Activated naive CD8-positive, alpha-beta T cell treated with anti-CD3 and anti-CD28 coated beads, Interleukin-2, amount 50 U/mL, for 24 hours (primary cell): ENCODE measurements at places on chromosomes 2 and 18.
A peak's percentile ranks its signal among the peaks of the same experiment; 100 is the strongest.

DNA sequence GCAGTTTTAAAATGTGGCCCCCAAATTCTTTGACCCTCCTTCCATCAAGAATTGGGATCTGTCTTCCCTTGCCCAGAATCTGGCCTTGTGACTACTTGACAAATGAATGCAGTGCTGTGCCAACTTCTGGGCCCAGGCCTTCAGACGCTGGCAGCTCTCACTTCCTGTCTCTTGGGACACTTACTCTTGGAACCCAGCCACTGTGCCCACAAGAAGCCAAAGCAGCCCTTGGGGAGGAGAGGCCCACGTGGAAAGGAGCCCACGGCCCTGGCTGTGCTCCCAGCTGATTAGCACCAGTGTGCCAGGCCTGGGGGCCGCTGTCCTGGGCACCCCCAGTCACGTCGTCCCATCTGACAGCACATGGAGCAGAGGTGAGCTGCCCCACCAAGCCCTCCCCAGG, 56.6 kb downstream of the RPL37A start:
- H3K4me1 ChIP-seq: peaks cover 2% of the 10 kb centered on the region
- H3K4me3 ChIP-seq: no peak overlapping the region
- no peak overlapping the region for H3K27ac ChIP-seq
- DNase-seq: no peak
- no peaks in the 10 kb centered on the region for H3K36me3 ChIP-seq

DNA sequence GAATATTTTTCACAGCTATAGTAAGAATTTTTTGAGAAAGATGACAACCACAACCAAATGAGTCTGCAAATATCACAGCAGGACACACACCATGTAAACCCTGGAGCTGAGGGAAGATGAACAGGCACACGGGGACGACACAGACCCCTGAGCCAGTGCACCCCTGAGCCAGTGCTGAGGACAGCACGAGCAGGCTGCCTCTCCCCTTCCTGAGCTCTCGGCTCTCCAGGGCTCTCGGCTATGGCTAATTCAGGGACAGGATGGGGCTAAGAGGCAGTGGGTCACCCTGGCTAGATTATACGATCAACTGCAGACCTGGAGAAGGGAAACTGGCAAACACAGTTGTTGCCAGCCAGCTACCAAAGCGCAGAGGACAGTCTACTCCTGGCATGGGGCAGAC, 41.4 kb downstream of the TGFBRAP1 start:
- no peak for DNase-seq
- H3K4me1 ChIP-seq: no peaks in the 10 kb centered on the region
- no peak overlapping the region for H3K27ac ChIP-seq
- no peaks in the 10 kb centered on the region for H3K27me3 ChIP-seq

DNA sequence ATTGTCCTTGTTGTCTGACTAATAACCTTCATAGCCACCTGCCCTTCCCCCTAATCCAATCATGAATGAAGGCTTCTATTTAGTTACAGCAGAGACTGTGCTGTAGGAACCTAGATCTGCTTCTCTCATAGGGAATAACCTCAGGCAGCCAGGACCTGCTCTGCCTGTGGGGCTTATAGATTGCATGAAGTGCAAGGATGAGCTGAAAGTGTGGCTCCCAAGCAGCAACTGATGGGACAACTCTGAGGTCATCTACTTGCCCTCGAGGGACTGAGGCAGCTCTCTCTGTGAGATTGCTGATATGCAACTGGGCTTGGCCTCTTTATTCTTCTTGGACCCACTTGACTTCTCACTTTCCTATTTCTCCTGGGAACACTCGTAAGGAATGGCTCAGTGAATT, 23.8 kb upstream of the SLC38A11 start:
- no peaks in the 10 kb centered on the region for H3K27me3 ChIP-seq
- no peak overlapping the region for H3K4me3 ChIP-seq
- peaks cover 13% of the 10 kb centered on the region for H3K4me1 ChIP-seq
- no peak overlapping the region for H3K27ac ChIP-seq
- DNase-seq: no peak

DNA sequence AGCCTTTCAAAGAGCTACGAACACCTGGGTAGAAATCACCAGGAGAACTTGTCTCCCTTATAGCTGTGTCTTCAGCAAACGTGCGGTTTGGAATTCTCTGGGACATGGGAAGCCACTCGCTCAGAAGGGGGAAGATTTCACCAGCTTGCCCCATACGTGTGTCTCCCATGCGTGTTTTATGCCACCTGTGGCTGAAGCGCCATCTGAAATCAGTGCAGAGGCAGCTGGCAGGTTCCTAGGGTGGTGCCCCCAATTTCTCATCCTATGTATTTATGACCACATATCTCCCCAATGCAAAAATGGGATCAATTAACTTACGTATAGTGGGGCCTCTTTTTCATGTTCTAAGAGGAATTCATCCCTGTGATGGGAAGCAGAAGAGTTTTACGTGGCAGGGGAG, 81.6 kb downstream of the TPO start:
- H3K4me1 ChIP-seq: no peaks in the 10 kb centered on the region
- H3K36me3 ChIP-seq: no peaks in the 10 kb centered on the region
- no peaks in the 10 kb centered on the region for H3K27me3 ChIP-seq
- DNase-seq: no peak
- no peak overlapping the region for H3K4me3 ChIP-seq
- no peak overlapping the region for H3K27ac ChIP-seq

DNA sequence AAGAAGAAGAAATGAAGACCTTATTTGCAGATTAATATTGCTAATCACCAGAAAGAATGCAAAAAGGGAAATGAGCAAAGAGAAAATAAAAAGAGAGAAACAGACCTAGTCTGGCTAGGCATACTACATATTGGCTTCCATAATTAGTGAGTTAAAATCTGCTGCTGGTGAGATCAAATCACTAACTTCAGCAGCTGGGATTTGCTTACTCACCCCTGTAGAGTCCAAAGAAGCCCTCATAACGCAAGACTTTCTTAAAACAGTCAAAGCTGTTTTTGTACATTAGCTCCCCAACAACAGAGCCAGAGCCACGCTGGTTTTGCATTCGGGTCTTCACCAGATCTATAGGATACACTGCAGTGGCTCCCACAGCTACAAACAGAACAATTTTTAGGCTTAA, 80.9 kb downstream of the SLC25A12 start:
- no peaks in the 10 kb centered on the region for H3K27me3 ChIP-seq
- DNase-seq: no peak
- no peak overlapping the region for H3K4me3 ChIP-seq
- H3K36me3 ChIP-seq: peaks cover 18% of the 10 kb centered on the region
- no peaks in the 10 kb centered on the region for H3K4me1 ChIP-seq

- H3K4me1 ChIP-seq: peaks cover 39% of the 10 kb centered on the region
- no peak overlapping the region for H3K4me3 ChIP-seq
- H3K36me3 ChIP-seq: peaks cover 22% of the 10 kb centered on the region
Observed at GRCh38 chr2:175170659-175171304, 2.8 kb upstream of the ATF2 start.

- peaks cover 2% of the 10 kb centered on the region for H3K27me3 ChIP-seq
- no peak for DNase-seq
- H3K4me3 ChIP-seq: no peak overlapping the region
- H3K36me3 ChIP-seq: no peaks in the 10 kb centered on the region
Observed at GRCh38 chr18:2425426-2426317, 145.6 kb downstream of the METTL4 start.

- H3K4me3 ChIP-seq: no peak overlapping the region
- DNase-seq: no peak
Observed at GRCh38 chr2:201785135-201785534, 4.4 kb upstream of the ALS2 start.

DNA sequence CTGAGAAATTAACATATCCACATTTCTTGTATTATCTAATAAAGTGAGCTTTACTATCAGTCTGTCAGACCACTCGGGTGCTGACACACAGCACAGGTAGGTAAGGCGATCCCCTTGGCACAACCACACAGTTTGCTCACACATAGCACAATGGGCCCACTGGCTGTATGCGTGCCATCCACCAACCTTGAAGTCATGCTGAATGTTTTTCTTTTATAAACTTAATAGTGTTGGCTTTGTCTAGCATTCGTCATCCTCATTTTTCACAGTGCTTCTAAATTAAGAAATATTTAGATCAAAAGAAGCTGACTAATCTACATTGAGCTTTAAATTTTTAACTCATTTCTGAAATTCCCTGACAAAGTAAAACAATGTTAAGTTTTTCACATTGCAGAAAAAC, 50.0 kb upstream of the PAPOLG start:
- H3K27me3 ChIP-seq: no peaks in the 10 kb centered on the region
- H3K36me3 ChIP-seq: no peaks in the 10 kb centered on the region
- DNase-seq: no peak
- no peak overlapping the region for H3K27ac ChIP-seq
- H3K4me1 ChIP-seq: peaks cover 3% of the 10 kb centered on the region

GRCh38 chr2:128502200-128502599, 183.5 kb upstream of the HS6ST1 start:
- H3K27ac ChIP-seq: no peak overlapping the region
- no peaks in the 10 kb centered on the region for H3K27me3 ChIP-seq
- peaks cover 6% of the 10 kb centered on the region for H3K4me1 ChIP-seq
- DNase-seq: no peak
- H3K36me3 ChIP-seq: no peaks in the 10 kb centered on the region

- no peaks in the 10 kb centered on the region for H3K4me1 ChIP-seq
- H3K36me3 ChIP-seq: no peaks in the 10 kb centered on the region
- no peak overlapping the region for H3K4me3 ChIP-seq
- H3K27me3 ChIP-seq: peaks cover 15% of the 10 kb centered on the region
Observed at GRCh38 chr2:38163579-38163978, 87.6 kb upstream of the CYP1B1 start.

- H3K36me3 ChIP-seq: no peaks in the 10 kb centered on the region
- DNase-seq: no peak
- H3K27me3 ChIP-seq: peaks cover 9% of the 10 kb centered on the region
- no peaks in the 10 kb centered on the region for H3K4me1 ChIP-seq
Observed at GRCh38 chr2:31802711-31803110, 208.1 kb downstream of the MEMO1 start.

DNA sequence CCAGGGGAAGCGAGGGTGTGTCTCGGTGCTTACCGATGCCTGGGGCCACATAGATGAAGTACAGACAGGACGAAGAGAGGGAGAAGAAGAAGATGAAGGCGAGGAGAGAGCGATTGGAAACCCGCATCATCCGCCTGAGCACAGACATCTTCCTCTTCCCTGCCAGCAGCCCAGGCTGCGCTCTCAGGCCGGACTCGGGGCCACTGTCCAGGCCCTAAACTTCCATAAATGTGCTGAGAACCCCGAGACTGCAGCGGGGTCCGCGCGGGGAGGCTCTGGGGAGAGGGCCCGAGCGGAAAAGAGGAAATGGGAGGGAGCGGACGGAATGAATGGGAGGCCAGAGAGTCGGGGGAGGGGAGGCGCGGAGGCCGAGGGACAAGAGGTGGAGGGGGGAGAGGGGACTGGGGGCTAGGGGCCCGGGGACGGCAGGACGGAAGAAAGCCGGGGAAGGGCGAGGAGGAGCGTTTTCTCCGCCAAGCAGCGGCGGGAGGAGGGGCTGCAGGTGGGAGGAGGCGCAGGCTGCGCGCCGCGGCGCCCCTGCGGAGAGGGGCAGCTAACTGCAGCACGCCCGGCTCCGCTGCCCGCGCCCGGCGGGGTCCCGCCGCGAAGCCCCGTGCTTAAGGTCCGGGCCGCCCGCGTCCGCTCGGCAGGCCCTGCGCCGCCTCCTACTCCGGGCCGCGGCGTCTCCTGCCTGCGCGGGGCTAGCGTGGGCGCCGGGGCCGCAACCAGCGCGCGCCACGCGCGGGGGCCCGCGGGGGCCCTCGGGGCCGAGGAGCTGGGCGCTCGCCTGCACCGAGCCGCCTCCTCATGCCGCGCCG, at the start of gene B4GALT6:
Gene B4GALT6, minus strand, starts transcription at position 303 of the 818 bp plus-strand sequence. Its CDS starts 155 bp downstream, at position 148.
- peaks cover 49% of the 10 kb centered on the region for H3K27me3 ChIP-seq
- peak within 1 kb of the TSS; percentile 55 for H3K27ac ChIP-seq
- no peaks in the 10 kb centered on the region for H3K36me3 ChIP-seq
- peak within 1 kb of the TSS; percentile 80 for H3K4me3 ChIP-seq

- DNase-seq: peak; percentile 56
- H3K27me3 ChIP-seq: peaks cover 62% of the 10 kb centered on the region
- no peak overlapping the region for H3K27ac ChIP-seq
- peaks cover 6% of the 10 kb centered on the region for H3K4me1 ChIP-seq
- H3K36me3 ChIP-seq: no peaks in the 10 kb centered on the region
Observed at GRCh38 chr2:75608684-75609333, 37.8 kb upstream of the MRPL19 start.

DNA sequence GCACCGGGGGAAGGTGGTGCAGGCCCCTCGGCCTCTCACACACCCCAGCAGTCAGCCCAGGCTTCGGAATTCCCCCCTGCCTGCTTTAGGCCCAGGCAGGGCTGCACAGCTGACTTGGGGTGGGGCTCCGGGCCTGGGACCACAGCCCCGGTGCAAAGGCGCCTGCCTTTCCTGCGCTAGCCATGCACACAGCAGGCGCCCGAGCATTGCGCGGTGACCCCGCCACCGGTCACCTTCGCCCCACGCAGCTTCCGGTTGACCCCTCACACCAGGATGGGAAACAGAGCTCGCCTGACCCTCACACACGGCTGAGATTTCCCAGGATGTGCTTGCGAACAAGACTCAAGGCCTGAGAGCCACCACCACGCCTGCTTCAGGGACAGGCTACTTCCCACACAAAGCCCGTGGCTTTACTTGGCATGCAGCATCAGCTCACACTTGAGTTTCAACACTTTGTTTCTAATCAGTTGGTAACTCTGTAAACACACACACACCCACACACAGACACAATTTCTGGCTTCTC, 46.0 kb downstream of the SLC66A2 start:
- H3K27ac ChIP-seq: no peak overlapping the region
- DNase-seq: no peak
- peaks cover 9% of the 10 kb centered on the region for H3K4me1 ChIP-seq
- H3K36me3 ChIP-seq: peaks cover 18% of the 10 kb centered on the region

DNA sequence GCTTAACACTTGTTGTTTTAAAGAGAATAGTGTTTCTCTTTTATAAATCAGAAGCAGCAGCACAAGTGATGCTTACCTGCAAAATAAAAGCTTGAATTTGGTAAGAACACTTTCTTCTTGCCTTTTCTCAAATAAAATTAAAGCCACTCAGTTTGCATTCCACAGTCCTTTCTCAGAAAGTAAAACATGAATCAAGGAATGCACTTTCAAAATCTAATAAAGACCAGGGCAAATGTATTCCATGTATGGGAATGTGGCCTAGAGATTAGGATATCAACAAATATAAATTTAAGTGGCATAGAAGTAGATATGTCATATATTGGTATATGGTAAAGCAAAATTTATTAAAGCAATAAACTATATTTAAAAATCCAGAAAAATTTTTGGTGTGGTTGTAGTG, 352.8 kb downstream of the THSD7B start:
- no peaks in the 10 kb centered on the region for H3K27me3 ChIP-seq
- H3K4me3 ChIP-seq: no peak overlapping the region
- no peak for DNase-seq
- no peaks in the 10 kb centered on the region for H3K4me1 ChIP-seq
- no peaks in the 10 kb centered on the region for H3K36me3 ChIP-seq
- H3K27ac ChIP-seq: no peak overlapping the region

GRCh38 chr2:177532567-177532966, 140.0 kb downstream of the AGPS start:
- no peaks in the 10 kb centered on the region for H3K27me3 ChIP-seq
- DNase-seq: no peak
- no peak overlapping the region for H3K27ac ChIP-seq

DNA sequence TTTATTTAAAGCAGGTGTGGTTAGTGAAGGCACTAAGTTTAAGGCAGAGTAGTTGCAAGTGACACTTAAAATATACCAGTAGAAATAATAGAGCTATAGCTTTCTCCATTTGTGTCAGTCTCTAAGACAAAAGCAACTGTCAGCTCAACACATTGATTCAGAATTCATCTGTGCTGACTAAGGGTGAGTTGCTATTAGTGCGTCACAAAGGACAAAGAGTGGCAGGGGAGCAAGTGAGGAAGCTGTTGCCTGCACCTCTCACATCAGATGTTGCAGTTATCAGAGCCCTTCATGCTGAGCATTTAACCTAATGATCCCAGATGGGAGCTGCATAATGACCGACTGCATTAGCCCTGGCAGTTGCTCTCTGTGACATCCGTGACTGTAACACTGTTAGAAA, 138.6 kb downstream of the DTNA start:
- H3K27ac ChIP-seq: no peak overlapping the region
- no peaks in the 10 kb centered on the region for H3K36me3 ChIP-seq
- no peaks in the 10 kb centered on the region for H3K4me1 ChIP-seq
- peaks cover 10% of the 10 kb centered on the region for H3K27me3 ChIP-seq
